Vagina (tissue), 2 donors: ENCODE measurements at places on chromosomes 1 and 21.

DNA sequence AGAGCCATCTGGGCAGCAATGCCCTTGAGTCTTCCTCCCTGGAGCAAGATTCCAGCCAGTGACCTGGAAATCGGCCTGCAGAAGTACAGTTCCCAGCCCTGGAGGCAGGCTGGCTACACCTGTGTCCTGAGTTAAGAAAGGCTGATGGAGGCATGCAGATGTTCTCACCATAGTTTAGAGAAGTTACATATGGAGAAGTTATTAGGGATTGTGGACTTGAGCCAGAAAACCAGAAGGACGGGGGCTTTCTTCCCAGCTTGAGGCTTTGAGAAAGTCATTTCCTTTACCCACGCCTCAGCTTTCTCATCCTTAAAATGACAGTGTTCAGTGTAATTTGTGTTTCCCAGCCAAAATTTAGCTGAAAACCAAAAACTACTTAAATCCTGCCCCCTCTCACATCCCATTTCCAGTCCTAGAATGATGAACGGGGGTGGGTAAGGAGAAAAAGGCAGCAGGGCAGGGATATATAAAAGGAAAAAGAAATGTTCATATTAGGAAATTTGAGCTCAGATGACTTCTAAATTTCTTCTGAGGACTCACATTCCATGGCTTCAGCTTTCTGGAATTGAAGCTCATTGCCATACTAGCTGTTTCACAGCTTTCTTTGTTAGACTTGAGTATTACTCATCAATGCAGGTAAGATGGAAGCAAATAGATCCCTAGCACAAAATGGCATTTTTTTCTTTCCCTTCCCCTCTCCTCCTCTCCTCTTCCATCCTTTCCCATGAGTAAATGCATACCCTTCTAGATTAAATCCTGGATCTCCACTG lies 14.4 kb upstream of the C8B start:
- DNase-seq: no peak

DNA sequence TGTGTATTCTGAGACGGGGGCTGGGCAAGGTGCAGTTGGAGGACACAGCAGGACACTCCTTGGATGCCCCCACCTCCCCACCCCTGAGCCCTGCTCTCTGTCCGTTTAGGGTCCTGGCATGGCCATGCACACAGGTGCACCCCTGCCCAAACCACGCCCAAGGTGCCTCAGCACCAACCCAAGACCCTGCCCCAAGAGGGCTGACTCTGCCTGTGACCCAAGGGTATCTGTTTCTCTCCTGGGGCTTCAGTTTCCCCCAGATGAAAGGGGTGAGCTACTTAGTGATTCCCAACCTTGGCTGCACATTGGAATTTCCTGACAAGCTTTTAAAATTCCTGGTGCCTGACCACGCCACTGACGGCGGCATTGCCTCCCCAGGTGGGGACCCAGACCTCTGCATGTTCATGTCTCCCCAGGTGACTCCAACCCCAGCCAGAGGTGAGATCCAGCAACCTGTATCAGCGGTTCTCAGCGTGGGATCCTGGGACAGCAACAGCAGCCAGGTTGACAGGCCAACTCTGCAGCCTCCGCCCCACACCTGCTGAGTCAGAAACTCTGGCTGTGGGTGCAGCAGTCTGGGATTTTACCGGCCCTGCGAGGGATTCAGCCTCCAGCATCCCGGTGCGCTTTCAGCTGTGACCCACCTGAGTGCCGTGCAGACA lies 483.4 kb downstream of the NPHP4 start:
- no peak for DNase-seq

- DNase-seq: no peak
Observed at GRCh38 chr1:202750761-202751160, 40.5 kb upstream of the SYT2 start.

GRCh38 chr1:58204284-58204683 lies 342.2 kb downstream of the OMA1 start:
- no peak for DNase-seq

GRCh38 chr1:37721565-37721964 lies 29.2 kb downstream of the CDCA8 start:
- DNase-seq: no peak

DNA sequence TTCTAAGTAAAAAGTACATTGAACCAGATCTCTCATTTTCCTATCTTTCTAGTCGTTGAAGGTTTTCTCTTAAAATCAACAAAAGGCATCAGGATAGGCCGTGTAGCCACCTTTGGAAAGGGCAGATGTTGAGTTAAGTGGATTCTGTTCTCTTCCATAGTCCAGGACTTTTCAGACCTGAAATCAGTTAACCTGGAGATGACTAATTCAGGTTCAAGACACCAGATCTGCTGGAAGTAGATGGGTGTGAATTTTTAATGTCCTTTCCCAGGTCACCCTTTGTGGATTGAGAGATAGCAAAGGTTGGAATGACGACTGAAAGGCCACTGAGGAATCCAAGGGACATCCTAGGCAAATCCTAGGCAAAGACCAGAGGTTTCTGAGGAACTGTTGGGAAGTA lies 172.8 kb downstream of the DHRS3 start:
- DNase-seq: no peak

- peak; percentile 89 for DNase-seq
Observed at GRCh38 chr21:46092811-46093667, 4.9 kb upstream of the COL6A2 start.

DNA sequence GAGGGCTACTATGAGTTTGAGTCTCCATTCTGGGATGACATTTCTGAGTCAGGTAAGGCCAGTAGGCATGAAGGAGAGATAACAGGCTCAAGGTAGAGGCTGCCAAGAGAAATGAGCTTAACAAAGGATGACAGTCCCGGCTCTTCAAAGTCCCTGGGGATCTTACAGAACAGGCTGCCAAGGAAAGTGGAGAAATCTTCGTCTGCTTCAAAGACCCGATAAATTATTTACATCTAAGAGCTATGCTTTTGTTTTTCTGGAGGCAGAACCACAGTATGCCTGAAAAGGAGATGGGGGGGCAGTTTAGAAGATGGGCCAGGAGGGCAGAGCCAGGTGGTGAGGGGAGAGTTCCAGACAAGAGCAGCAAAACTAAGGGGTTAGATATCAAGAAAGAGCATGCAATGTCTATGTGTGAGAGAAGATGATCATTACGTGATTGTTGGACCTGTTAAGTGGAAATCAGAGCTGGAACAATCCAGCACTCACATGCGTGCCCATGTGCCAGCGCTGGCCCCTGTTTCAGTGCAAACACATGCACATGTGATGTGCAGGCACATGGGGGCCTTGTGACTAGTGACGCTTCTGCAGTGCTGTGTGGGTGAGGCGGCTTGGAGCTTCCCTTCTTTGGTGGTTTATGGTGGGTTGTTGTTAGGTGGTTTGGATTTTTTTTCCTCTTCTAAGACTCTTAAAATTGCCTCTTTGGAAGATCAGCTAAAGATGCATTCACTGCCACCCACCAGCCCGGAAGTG lies 25.7 kb downstream of the CAMK1G start:
- DNase-seq: no peak

DNA sequence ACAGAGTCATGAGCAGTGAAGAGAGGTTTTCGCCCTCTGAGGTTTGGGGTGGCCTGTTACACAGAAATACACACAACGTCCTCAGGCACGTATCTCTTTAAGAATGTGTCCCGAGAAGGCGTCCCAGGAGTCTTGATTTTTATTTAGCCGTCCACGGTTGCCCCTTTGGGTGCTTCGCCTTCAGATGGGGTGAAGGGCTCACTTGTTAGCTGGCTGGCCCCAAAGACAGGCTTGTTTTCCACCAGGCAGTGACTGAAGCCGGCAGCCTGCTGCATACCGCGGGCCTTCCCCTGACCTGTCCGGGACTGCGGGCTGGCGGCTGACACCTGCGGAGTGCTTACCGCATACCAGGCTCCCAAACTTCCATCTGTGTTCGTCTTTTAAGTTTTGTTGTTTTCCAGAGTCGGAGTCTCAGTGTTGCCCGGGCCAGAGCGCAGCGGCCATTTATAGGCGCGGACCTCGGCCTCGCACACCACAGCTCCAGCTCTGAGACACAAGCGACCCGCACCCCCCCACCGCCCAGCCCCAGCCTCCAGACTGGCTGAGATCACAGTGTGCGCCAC lies 1.6 kb upstream of the ADARB1 start:
- DNase-seq: no peak

DNA sequence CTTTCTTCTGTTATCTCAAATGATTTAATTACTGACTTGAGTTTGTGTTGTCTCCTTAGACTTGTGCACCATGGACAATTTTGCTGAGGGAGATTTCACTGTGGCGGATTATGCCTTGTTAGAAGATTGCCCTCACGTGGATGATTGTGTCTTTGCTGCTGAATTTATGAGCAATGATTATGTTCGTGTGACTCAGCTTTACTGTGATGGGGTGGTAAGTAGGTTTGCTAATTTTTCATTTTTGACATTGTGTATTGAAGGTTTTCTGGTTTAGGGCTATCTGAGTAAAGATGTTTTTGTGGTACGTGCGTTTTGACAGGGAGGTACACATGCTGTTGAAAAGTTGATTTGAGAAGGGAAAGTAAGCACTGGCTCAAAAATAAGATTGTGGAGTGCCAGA lies 14.1 kb downstream of the TTC3 start:
- no peak for DNase-seq

GRCh38 chr1:27521861-27522431 lies 32.0 kb upstream of the WASF2 start:
- DNase-seq: no peak

DNA sequence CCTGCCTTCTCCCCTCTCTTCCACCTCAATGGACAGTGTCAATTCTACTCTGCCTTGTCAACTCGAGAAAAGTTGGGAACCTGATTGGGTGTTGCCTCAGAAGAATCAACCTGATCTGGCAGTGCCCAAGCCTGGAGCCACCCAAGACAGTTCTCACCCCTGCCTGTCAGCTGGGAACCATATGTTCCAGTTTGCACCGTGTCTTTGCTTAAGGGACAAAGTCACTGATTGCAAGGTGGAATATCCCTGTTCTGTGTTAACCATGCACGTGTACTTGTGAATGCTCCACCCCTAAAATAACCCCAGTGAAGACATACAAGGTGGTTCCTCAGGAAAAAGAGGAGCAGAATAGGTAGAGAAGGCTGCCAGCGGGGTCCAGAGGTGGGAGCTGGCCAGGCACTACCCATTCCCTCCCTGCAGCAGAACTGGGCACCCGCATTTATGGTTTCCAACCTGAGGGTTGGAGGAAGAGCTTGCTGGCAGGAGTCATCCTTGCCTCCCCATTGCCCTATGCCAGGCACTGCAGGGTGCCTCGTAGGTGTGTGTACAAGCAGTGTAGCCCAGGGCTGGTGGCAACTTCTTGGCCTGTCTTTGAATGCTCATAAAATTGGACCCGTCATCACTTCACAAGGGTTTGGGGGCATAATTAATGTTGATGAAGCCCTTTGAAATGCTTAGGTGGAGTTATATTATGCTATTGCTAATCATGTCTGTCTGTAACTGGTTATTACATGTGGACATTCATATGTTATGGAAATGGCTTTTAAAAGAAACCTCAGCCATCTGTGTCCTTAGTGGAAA lies 11.3 kb downstream of the NIPAL3 start:
- DNase-seq: no peak

GRCh38 chr1:222124602-222125001 lies 382.7 kb upstream of the DUSP10 start:
- DNase-seq: no peak

DNA sequence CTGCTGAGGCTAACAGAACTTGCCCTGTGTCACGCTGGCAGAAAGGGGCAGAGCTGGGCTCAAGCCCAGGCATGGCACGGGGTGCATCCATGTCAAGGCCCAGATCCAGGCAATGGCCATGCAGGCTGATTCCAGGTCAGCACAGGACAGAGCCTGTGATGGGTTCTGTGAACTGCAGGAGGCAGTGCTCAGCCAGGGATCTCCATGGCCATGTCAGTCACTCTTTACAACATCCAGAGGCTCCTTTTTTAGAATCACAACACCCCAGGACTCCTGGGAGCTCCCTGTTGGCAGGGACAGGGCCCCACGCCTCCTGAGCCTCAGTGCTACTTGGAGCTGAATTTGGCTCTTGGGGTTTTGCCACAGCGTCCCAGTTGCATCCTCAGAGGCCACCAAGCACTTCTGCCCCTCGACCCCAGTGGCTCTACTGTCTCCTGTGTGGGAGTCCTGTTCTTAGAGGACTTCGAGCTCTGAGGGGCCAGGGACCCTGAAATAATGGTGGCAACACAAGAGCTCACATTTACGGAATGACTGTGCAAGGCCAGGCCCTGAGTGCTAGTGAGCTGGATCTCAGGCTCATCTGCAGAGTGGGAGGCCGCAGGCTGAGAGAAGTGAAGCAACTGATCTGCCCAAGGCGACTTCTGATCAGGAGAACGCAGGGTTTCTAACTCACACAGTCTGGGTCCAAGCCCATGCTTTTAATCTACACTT lies 211.5 kb downstream of the TRABD2B start:
- no peak for DNase-seq

GRCh38 chr1:41240781-41241353 lies 1.2 kb downstream of the SCMH1 start:
- DNase-seq: no peak

- DNase-seq: no peak
Observed at GRCh38 chr21:26379561-26379960, 193.5 kb downstream of the CYYR1 start.

GRCh38 chr1:97270508-97271307 lies 549.1 kb downstream of the PTBP2 start:
- DNase-seq: no peak

DNA sequence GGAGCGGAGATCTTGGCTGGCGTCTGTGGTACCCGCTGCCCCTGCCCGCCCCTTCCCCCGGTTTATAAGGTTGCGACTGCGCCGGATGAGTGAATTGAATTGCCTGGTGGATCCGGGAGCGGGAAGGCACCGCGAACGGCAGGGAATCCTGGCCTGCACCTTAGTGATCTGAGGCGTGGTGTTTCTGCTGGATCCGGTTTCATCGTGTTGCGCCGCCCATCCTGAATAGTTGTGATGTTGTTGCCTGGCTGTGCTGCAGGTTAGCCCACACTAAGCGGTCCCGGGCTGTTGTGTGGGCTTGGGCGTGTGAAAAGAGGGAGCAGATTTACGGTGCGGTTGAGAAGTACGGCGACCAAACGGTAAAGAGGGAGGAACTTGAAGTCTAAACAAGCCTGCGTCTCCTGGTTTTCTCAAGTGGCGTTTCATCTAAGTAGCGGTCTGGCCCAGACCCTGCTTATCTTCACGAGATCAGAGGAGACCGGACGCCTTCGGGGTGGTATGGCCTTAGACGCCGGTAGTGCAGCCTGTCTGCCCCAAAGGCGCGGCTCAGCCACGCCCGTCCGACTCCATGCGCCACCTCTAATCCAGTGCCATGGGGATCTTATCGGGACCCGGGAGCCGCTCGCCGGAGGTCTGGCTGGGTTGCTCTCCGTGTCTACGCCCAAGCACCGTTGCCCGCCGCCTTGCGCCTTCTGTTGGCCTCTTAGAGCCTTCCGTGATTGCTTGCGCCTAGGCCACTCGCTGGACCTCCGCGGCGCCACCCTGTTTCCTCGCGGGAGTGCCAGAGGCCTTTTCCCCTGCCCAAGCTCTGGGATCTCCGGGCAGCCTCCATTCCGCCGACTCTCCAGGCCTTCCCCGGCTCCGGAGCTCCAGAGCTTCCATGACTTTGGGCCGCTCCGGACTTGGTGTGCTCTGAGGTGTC lies 87.5 kb upstream of the RHOU start:
- DNase-seq: no peak

DNA sequence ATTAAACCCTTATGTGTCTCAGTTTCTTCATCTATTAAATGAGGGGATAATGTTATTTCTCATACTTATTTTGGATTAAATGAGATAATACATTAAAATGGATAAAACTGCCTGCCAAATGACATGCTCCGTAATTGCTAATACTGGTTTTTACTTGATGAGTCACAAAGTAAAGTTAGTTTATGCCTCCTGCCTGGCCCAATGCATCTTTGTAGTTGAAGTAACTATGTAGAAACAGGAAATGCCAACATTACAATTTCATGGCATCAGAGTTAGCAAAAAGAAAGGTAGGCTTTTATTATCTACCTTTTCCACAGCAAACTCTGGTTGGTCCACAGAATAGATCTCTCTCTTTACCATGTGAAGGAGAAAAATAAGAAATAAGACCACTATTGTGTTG lies 214.5 kb downstream of the TBX15 start:
- DNase-seq: no peak
